Dermis microvascular lymphatic vessel endothelial cell (primary cell): ENCODE measurements at places on chromosomes 6 and 20. TPM values are rescaled to one million over a fixed set of nuclear protein-coding genes. Genes with fewer than 3 reads are reported as not detected.

PRICKLE4 gene
- 6.4 and 9.5 TPM in 2 replicates for total RNA-seq

EDN1 gene
- 63.0 and 107 TPM in 2 replicates for total RNA-seq

RUNX2 gene
- total RNA-seq: not detected in 2 replicates

HLA-F gene
- total RNA-seq: 15.0 and 22.3 TPM in 2 replicates

SLC25A27 gene
- total RNA-seq: 0.26 and 0.51 TPM in 2 replicates

SLC2A10 gene
- 5.4 and 12.3 TPM in 2 replicates for total RNA-seq

TGIF2 gene
- 17.7 and 29.0 TPM in 2 replicates for total RNA-seq

CYP24A1 gene
- total RNA-seq: not detected in 2 replicates

PGC gene
- not detected in 2 replicates for total RNA-seq

TRIM31 gene
- total RNA-seq: not detected in 2 replicates

BPIFB1 gene
- not detected in 2 replicates for total RNA-seq

TRAPPC3L gene
- total RNA-seq: under 0.01 and 0.25 TPM in 2 replicates

BTN1A1 gene
- not detected in 2 replicates for total RNA-seq

STMND1 gene
- total RNA-seq: not detected in 2 replicates

DCDC2 gene
- under 0.01 TPM in 1 of 2 replicates, not detected in the other for total RNA-seq

KIAA0408 gene
- total RNA-seq: not detected in 2 replicates

HAO1 gene
- total RNA-seq: not detected in 2 replicates
